ENCODE measurements at places on chromosomes 1 and 21.

DNA sequence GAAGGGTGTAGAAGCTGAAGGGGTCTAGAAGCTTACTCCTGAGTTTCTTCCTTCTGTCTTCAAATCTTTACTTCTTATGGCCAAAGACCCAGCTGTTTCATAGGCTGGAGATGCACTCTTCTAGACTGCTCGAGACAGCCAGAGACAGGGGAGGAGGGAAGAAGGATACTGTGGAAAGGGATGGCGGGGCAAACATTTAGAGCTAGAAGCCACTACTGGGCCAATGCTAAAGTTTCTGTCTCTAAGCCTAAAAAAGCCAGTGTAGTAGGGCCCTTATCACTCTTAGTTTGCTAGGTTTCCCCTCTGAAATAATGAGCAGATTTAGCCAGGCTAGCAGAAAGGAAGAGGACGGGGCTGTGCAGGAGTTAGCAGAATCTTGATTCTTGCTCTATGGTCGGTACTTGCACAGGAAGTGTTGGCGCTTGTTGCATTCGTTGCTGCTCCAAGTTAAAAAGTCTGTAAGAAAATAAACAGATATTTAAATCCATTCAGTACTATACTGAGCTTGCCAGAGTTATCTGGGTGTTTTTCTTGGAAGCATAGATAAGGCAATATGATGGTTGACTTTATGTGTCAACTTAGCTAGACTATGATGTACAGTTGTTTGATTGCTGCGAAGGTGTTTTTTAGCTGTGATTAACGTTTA, 16.9 kb downstream of the REG4 start:
- no peak for DNase-seq

DNA sequence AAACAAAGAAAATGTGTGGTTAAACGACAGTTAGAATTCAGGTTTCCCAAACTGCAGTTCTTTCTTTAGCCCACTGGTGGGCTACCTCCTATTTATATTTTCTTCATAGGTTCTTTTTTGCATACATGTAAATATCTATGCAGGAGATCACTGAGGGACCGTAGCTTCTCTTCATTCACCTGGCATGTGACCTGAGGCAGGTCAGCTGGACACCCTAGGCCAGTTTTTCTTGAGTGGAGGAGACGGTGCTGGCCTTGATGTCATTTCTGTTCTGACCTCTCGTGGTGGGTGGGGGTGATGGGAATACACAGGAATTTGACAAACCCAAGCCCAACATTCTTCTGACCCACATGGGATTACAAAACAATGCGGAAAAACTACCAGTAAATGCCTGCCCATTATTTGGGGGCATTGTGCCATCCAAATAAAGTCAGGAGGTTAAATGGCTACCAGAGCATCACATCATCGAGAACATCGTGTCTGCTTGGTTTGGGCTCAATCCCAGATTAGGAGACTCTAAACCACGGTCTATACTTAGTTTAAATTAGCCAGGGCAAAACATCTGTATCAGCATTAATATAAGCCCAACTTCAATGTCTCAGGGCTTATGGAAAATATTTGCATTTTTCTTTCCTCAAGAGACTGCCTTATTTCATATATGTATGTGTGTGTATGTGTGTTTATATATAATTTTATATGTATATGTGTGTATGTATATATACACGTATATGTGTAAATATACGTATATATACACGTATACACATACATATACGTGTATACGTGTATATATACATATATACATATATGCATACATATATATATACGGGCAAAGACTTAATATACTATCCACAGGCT, 7.4 kb upstream of the IRF2BP2 start:
- DNase-seq = no peak

- no peak for DNase-seq
Measured at GRCh38 chr1:48523558-48523957, 51.6 kb upstream of the SPATA6 start.

GRCh38 chr1:183301239-183301638, 115.2 kb downstream of the LAMC2 start:
- DNase-seq = no peak

DNA sequence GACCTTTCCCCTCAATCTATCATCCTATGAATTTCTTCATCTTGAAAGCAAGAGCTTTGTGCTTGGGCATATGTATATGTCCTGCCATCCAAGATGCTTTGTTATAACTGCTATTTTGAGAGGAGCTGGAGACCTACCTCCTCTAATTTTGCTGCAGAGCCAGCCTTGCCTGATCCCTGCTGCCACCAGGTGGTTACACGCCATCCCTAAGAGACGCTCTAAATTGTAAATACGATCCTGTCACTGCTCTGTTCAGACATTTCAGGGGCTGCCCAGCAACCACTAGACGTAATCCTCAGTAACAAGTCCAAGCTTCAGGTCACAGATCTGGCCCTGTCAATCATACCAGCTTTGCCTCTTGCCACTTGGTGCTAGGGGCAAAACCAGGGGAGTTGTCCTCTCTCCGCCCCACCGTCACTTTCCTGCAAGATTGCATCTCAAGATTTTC, 32.9 kb downstream of the GPA33 start:
- peak; percentile 46 for DNase-seq

DNA sequence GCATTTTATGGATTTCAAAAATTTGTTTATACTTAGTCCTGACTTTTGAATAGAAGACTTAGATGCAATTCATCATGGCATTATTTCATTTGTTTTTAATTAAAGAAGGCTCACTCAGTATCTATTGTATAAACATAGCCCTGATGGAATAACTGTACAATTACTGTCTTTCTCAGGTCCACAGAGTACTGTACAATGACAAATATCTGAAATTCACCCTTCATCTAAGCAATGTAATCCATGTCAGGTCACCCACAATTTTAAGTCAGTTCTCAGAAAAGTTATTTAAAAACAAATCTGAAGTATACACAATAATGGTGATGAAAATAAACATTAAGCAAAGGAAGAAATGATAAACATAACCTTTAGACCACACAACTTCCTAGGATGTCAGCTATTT, 311.9 kb downstream of the GRIK1 start:
- no peak for DNase-seq

- no peak for DNase-seq
Measured at GRCh38 chr1:184483101-184483683, 96.4 kb downstream of the C1orf21 start.

DNA sequence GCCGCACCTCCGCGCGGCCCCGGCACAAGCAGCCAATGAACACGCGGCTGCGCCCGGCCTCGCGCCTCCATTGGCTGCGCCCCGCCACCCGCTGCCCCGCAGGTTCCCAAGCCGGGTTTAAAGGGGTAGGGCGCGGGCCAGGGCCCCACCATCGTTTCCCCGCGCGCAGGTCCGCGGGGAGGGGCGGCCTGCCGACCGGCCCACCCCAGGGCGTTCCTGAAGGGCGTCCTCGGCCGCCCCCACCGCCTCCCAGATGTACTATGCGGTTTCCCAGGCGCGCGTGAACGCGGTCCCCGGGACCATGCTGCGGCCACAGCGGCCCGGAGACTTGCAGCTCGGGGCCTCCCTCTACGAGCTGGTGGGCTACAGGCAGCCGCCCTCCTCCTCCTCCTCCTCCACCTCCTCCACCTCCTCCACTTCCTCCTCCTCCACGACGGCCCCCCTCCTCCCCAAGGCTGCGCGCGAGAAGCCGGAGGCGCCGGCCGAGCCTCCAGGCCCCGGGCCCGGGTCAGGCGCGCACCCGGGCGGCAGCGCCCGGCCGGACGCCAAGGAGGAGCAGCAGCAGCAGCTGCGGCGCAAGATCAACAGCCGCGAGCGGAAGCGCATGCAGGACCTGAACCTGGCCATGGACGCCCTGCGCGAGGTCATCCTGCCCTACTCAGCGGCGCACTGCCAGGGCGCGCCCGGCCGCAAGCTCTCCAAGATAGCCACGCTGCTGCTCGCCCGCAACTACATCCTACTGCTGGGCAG, at the start of gene OLIG1:
OLIG1 (plus strand) TSS at position 148 of the 750 bp plus-strand sequence; CDS start at position 254, 106 bp downstream.
- peak; percentile 52 for DNase-seq

DNA sequence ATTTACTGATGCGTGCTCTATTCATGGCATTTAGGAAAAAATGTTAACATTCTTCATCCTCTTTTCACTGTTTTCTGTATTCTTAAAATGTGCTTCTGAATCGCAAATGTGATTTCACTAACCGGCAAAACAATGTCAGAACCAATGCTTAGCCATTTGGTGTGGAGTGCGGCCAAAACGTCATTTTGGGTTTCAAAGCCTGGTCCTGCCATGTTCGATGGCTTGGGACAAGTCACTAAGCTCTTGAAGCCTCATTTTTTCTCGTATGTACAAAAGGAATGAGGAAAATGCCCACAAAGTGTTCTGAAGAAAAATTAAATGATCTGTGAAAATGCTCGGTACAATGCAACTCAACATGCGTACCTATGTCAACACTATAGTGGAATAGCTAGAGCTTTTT, 175.3 kb downstream of the APP start:
- DNase-seq = no peak

GRCh38 chr1:243845888-243846287, 4.2 kb downstream of the AKT3 start:
- no peak for DNase-seq

- peak; percentile 74 for DNase-seq
Measured at GRCh38 chr1:215566556-215567490, at the start of gene KCTD3. Gene KCTD3, plus strand, starts transcription at chr1:215567304. Its CDS starts 382 bp downstream, at chr1:215567686.

DNA sequence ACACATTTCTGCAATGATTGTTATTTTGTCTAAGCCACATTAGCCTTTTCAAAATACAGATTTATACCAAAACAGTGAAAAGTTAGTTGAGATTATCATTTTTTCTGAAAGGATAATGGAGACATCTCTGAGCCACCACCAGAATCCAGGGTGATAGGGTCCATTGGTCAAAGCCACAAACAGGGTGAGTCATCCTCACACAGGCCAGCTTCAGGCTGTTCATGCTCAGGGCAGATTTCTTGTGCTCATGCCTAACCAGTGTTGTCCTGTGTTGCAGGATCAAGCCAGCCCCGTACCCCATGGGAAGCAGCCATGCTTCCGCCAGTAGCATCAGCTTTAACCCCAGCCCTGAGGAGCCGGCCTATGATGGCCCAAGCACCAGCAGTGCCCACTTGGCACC, 13.4 kb downstream of the ELOA start:
- DNase-seq = no peak

DNA sequence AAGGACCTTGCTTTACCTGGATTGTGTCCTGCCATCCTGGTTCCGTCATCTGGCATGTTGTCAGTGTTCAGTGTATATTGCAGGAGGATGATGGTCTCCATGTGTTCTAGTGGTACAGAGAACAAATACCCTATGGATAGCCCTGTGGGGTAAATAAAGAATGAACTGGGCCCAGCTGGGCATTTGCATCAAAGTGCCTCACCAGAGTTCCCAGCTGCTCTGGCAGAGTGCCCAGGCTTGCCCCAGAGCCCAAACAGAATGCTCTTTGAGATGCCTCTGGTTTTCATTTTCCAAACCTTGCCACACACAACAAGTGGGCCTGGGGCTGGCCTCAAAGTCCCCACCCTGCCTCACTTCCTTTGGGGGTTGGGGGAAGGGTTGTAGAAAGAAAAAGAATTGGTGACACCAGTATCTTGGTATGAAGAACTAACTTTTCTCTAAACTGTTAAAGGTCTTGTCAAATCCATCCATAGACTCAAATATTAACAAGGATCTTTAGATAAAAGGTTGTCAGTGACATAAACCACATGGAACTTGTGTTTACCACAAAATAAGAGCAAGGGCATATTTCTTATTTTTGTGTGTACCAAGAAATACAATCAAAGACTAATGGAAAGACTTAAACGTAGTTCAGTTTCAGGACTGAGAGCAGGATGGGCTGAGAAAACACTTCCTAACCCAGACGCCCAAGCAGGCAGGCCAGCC, 82.2 kb downstream of the LMO4 start:
- no peak for DNase-seq

- DNase-seq = no peak
Measured at GRCh38 chr21:43315244-43316137, 111.4 kb downstream of the SIK1 start.

DNA sequence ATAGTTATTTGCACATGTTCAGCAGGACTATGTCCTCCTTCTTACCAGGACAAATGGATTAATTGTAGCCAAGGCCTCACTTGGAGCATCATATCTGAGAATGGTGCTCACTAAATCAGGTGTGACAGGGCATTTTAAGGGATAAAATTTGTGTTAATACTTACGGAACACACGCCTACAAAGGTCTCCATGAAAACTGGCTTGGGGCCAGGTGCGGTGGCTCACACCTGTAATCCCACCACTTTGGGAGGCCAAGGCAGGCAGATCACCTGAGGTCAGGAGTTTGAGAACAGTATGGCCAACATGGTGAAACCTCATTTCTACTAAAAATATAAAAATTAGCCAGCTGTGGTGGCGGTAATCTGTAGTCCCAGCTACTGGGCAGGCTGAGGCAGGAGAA, 75.1 kb upstream of the CAPZB start:
- DNase-seq = no peak

- DNase-seq = no peak
Measured at GRCh38 chr1:205792481-205792881, 17.2 kb upstream of the RAB29 start.

Data from GM13977 (cell line).